ENCODE measurements at places on chromosomes 3 and 15.

DNA sequence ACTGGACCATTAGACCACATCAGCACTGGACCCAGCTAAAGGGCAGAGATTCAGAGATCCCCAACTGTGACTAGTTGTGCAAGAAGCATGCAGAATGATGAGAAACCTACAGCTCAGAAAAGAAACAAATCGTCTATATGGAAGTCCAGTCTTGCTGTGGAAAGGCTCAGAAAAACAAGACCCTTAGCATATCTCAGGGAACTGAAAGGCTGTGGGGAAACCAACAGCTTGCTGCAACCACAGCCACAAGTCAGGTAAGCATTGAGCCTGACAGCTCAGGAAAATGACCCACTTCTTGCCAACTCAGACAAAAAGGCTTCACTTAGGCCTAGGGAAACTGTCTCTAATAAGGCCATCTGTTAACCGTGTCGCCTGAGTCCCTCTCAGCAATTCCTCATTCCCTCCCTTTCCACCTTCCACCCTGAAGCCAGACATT, 145.6 kb downstream of the LSAMP start:
- no peak for DNase-seq

GRCh38 chr3:195438371-195438770, 4.4 kb downstream of the ACAP2 start:
- DNase-seq = no peak

- no peak for DNase-seq
Measured at GRCh38 chr3:184691397-184692231, 20.2 kb downstream of the MAGEF1 start.

DNA sequence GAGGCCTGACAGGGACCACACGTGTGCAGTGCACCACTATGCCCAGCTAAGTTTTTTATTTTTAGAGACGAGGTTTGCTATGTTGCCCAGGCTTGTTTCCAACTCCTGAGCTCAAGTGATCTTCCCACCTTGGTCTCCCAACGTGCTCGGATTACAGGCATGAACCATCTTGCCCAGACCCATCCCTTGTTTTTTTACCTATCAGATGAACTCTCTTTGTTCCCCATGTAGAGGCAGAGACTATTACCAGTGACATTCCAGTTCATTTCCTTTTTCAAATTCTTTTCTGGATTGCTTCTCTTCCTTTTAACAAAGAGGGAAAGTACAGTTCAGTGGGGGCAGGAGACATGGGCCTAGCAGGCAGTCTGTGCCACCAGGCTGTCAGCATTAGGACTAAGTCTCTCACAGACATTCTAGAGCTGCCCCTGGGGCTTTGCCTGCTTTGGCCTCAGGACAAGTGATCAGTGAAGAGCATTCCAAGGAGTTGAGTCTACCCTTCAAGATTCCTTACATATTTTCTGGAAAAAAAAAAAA, 103.5 kb upstream of the SLC7A14 start:
- DNase-seq = no peak

DNA sequence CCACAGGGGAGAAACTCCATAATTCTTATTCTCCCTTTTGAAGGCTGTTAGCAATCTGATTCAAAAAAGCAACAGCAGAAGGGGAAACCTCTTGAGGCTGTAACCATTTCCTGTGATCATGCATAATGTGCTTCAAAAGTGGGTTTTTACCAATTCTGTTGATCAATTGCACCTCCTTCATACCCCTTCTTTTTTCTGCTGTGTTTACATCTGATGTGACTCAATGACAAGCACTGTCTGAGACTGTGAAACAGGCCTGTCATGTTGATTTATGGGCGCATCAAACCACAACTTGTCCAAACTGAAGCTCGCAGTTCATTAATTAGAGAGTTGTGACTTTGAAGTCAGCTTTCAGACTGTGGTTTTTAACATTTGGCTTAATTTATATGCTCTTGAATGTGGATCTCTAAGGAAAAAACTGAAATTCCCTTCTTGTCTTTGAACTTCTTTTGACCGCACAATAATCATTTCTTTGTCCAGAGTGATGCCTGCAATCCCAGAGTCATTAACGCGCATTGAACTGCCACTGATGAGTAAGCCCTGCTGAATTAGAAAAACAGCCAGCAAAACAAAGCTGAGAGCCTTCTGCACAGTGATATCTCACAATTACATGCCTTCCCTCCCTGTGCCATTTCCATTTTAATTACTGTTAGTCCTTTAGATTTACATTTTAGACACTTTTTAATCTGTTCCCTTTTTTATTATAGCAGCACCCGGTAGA, 532.8 kb downstream of the FOXP1 start:
- DNase-seq = no peak

DNA sequence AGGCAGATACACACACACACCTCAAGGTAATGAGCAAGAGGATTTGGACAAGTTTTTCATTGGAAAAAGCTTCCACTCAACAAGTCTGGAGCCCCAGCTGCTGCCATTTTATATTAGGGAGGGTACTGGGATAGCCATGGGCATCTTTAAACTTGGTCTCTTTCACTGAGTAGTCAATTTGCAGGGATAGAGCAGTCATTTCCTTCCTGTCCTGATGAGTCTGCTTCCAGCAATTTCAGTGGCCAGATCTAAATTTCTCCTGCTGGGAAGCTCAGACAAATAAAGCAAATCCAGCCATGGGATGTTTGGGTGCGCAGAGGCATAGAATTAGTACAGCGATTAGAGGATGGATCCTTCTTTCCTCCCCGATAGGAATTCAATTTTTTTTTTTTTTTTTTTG, 874 bp upstream of the ERC2 start:
- no peak for DNase-seq

DNA sequence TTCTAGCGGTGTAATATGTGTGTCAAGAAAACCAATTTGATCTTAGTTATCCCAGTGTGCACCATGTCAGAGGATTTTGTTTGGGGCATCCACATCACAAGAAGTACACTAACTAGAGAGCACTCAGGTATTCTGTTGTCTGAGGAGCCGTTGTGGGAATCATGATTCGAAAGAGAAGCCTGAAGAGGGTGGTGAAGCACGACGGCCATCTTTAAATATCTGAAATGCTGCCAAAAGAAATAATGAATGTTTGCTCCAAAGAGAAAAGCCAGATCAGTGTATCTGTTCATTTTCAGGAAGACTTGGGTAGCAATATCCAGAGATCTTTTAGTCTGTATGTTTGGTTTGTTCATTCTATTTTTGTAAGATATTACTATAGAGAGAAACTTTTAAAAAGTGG, 180.7 kb downstream of the KLHL25 start:
- no peak for DNase-seq

DNA sequence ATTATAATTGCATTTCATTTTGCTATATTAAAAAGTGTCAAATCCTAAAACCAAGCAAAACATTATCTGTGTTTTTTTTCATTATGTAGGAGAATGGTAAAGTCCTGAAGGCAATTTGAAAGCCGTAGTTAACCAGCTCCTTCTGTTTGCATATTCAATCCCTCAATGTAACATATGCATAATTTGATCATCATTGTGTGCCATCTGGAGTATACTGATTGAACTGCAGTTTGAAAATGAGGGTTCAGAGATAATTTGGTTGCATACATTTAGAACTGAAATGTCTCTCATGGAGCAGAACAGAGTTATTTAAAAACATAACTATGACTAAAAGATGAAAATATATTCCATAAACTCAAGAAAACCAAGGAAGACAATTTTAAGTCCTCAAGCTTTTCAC, 518.6 kb downstream of the GBE1 start:
- DNase-seq = no peak

- DNase-seq = peak; percentile 13
Measured at GRCh38 chr3:44323341-44323955, 15.1 kb upstream of the TCAIM start.

- no peak for DNase-seq
Measured at GRCh38 chr15:50970524-50970923, 62.0 kb downstream of the AP4E1 start.

GRCh38 chr3:147161833-147162232, 244.5 kb downstream of the ZIC4 start:
- no peak for DNase-seq

DNA sequence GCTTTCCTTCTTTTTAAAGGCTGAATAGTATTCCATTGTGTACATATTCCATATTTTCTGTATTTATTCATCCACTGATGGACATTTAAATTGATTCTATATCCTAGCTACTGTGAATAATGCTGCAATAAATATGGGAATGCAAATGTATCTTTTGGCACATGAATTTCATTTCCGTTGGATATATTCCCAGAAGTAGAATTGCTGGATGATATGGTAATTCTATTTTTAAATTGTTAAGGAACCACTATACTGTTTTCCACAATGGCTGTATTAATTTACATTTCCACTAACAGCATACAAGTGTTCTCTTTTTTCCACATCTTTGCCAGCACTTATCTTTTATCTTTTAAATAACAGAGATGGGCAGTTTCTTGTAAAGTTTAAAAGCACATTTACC, 302.7 kb downstream of the CTNNB1 start:
- no peak for DNase-seq

- no peak for DNase-seq
Measured at GRCh38 chr15:92306663-92307062, 87.0 kb upstream of the ST8SIA2 start.

GRCh38 chr3:37145611-37146010, 28.8 kb downstream of the LRRFIP2 start:
- DNase-seq = no peak

DNA sequence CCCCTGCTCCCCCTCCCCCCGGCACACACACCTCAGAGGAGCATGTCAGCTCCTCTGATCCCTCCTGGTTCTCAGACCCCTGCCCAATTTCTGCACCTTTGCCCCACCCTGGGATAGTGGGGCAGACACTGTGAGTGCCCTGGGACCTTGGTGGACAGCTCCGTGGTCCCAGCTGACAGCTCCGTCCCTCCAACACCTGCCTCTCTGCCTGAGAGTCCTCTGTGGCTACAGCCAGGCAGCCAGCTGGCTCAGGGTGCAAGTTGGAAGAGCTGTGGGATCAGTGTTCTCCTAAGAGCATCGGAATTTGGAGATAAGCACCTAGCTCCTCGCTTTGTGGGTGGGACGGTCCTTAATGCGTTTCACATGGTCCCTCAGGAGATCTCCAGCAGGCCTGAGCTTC, 43.7 kb upstream of the PGPEP1L start:
- no peak for DNase-seq

DNA sequence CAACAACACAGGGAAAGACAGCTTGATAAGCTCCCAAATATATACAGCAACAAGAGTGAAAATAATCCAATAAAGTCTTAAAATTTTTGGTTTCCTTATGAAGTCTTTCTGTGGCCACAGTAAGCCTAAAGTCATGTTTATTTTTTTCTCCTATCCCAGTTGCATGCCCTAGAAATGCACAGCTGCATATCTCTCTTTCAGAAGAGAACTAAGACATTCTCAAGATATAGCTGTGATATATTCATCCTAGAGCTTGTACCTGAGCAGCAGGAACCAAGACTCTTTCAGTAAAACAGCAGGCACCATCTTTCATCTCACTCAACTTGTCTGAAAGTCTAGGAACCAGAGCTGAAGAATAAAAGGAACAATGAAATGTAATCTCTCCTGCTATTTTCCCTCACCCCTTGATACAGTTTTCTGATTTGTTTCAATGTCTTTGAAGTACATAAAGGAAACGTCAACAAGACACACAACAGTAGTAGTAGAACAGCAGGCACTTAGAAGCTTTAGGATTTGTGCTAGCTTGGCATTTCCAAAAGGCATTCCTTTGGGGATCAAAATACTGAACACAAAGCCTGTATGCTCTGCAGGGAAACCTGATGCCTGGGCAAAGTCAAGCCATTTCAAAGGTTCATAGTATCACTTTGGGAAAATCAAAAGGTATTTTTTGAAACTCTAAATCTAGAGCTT, 536.8 kb downstream of the PYDC2 start:
- no peak for DNase-seq

- DNase-seq = no peak
Measured at GRCh38 chr3:128505771-128506170, 12.8 kb upstream of the GATA2 start.

GRCh38 chr15:74158855-74159650, 14.5 kb upstream of the ISLR start:
- no peak for DNase-seq

DNA sequence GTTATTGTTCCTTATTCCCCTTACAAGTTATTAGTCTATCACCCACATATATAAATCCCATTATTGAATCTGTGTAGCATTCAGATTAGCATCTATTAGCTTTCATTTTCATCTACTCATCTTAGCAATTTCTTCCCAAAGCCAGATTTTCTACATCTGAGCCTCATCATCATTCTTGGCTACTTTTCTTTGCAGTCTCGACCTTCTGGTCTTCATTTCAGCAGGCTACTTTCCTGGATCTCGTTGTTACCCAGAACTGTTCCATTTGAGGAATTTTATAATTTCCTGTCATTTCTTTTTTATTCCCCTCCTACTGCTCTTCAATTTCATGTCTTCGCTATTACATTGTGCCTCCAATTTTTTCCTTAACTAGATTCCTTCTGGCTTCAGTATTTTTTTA, 51.8 kb downstream of the SPRED1 start:
- DNase-seq = no peak

GRCh38 chr3:29679944-29680343, 399.1 kb downstream of the RBMS3 start:
- no peak for DNase-seq

- no peak for DNase-seq
Measured at GRCh38 chr3:129291236-129291886, 12.7 kb downstream of the HMCES start.

DNA sequence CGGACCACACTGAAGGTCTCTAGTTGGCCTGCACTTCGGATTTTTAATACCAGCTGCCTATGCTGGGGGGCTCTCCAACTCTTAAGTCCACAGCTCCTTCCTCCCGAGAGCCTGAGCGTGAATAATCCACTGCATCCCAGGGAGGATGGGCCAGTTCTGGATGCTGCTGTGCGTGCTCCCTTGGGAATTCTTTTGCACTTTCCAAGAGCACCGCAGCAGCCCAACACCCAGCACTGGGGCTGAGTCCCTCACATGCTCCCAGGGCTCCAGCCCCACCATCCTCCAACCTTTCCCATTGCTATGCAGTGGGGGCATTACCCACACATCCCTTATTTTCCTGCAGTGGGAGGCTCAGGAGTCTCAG, 136.4 kb upstream of the IQSEC1 start:
- DNase-seq = no peak

DNA sequence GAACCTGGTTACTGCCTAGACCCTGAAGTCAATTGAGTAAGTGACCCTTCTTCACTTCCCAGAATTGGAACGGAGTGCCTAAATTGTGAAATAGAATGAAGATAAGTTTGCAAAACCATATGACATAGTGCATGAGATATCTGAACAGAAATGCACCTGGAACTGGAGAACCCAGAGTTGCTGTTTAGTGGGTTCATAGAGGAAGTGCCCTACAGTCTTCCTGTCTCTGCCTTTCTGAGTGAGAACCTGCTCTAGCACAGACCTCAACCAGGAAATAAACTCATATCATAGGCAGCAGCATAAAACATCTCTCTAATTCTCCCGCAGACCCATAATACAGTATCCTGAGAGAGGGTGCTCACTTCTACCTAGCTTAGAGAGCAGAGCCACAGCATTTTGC, 82.9 kb downstream of the EOMES start:
- DNase-seq = no peak

GRCh38 chr3:30631243-30631904, 25.0 kb downstream of the TGFBR2 start:
- peak; percentile 6 for DNase-seq

GRCh38 chr15:101138913-101139880, 112.7 kb downstream of the CHSY1 start:
- no peak for DNase-seq

Measured in activated naive CD4-positive, alpha-beta T cell (primary cell).